ENCODE measurements at places on chromosomes 7 and 10. TPM values are rescaled to one million over a fixed set of nuclear protein-coding genes. Genes with fewer than 3 reads are reported as not detected.

- DNase-seq = no peak
These were observed 727 bp downstream of the ATRNL1 start for GRCh38 chr10:115093776-115094408.

Gene SH2D4B
- total RNA-seq = 0.13 TPM

GRCh38 chr10:115066528-115066927, 26.6 kb upstream of the ATRNL1 start:
- no peak for DNase-seq

- DNase-seq = no peak
These were observed 59.1 kb downstream of the HTR5A start for GRCh38 chr7:155129186-155129585.

- DNase-seq = no peak
These were observed 1.2 kb upstream of the DKK1 start for GRCh38 chr10:52312942-52313255.

Gene CYP2C19
- not detected for total RNA-seq

- no peak for DNase-seq
These were observed 363.9 kb downstream of the MALRD1 start for GRCh38 chr10:19412531-19412930.

Gene ATP6V0A4
- total RNA-seq = not detected

DNA sequence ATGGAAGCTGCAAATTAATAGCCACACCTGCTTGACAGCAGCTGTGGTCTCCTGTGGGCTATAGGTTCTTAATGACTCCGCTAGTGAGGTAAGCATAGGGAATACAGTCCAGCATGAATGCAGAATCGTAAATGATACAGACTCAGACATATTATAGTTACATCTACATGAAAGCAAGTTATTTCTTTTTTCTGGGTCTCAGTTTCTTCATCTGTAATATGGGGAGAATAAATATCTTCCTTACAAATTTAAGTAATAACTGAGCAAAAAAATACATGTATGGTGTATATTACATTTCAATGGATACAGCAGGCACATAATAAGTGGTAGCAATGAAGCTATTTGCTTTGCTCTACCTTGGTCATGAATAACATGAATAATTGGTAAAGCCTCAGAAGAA, 245.9 kb upstream of the RHOBTB1 start:
- no peak for DNase-seq

DNA sequence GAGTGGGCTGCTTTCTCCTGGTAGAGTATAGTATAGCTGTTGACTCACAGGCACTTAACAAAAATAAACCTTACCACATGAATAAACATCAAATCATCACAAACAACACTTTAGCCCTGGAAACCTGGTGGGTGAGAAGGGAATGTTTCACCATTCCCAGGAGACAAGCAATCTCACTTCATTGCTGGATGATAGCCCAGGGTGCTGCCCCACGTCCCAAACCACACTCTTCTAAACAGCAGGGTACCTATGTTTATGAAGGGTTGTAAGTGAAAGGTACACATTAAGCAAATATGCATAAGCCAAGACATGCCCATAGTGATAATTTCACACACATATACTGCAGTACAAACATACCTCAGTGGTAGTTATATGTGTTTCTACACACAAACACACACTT, 276.2 kb downstream of the FGFR2 start:
- DNase-seq = no peak

GRCh38 chr7:14773729-14774271, 128.8 kb downstream of the DGKB start:
- no peak for DNase-seq

GRCh38 chr7:151060416-151061212, 1.2 kb downstream of the SLC4A2 start:
- DNase-seq = no peak

- DNase-seq = no peak
These were observed 103.7 kb downstream of the RBM20 start for GRCh38 chr10:110747609-110748464.

DNA sequence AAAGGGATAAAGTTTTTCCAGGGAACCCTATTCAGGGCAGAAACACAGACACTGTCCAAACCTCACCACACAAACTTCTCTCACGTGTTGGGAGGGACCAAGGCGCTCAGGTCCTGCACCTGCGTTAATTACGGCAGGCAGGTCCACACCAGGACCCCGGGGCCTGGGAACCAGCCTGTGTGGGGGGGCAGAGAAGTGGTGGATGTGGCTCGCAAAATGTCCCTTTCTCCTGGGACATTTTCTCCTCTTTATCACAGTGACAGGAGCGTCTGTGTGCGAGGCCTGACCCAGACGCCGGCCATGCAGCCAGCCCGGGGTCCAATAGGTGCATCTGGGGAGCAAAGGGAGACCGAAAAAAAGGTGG, 73.4 kb upstream of the ZNF722 start:
- no peak for DNase-seq

Gene SAMD9L
- total RNA-seq = 53.3 TPM

DNA sequence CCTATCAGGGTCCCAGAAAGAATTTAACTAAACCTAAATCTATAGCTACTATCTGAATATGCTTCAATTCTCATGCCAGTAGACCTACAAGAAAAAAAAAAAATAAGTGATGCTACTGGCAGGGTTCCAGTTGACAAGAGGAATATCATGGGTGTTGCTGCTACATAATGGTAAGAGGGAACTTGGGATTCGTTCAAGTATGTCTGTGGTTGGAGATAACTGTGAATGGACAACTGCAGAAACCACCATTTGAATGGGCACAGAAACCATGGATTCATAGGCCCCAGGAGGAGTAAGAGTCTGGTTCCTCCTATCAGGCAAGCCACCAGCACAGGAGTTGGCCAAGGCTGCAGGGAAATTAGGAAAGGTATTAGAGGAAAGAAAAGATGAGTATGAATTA, 287.6 kb upstream of the HGF start:
- no peak for DNase-seq

DNA sequence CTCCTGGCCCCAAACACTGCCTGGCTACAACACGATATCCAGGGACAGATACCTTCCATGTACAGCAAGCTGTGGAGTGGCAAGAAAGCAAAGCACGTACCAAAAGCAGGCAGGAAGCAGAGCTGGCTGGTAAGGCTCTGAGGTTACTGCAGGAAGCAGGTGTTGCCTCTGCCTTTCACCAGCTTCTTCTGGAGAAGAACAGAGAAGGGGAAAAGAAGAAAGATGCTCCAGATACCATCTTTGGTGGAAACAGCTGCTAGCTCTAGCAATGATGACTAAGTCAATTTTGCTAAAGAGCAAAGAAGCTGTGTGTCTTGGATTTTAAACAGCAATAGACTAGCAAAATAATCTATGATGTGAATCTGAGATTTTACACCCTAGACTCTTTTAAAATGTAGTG, 34.9 kb upstream of the PRSS1 start:
- DNase-seq = no peak

GRCh38 chr10:89846281-89846630, 144.9 kb downstream of the KIF20B start:
- no peak for DNase-seq

Gene VIM
- total RNA-seq = 4,672 TPM

- no peak for DNase-seq
These were observed 41.0 kb upstream of the LAMB4 start for GRCh38 chr7:108171164-108171563.

DNA sequence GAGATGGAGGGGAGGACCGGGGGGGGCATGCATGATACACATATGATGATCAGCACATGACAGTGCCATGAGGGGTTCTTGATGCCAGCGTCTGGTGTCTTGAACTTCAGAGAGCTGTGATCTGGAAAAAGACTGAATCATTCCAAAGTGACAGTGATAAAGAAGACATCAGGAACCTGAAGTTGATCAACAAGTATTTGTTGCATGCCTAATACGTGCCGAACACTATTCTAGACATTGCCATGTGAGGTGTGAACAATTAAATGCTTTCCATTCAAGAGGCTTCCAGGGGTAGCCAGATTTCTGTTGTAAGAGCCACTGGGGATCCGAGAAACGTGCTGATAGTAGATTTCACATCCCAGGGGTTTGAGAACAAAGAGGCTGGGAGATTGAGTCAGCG, 6.2 kb downstream of the MCM10 start:
- no peak for DNase-seq

DNA sequence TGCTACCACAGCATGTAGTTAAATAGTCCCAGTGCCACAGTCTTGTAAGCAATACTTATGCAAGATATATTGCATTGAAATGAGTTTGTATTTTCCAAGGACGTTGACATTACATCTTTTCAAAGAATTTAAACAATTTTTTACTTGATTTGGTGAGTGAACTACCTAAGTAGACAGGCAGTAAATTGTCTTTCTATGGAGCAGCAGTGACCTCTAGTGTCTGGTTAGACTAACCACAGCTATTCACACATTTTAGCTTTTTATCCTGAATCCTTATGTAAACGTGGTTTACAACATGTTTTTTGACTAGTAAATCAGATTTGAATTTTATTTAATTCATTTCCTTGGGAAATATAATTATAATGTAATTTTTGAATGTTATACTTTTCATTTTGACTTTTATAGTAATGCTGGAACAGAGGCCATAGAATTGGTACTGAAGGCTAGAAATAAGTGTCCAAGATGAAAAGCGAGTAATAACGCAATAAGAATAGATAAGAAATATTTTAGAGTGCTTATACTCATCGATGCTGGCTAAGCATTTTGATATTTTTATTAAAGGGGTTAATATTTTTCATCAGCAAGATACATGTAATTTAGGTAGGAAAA, 5.6 kb downstream of the LRRTM3 start:
- DNase-seq = no peak

- no peak for DNase-seq
These were observed 458.8 kb upstream of the GHITM start for GRCh38 chr10:83680470-83680891.

DNA sequence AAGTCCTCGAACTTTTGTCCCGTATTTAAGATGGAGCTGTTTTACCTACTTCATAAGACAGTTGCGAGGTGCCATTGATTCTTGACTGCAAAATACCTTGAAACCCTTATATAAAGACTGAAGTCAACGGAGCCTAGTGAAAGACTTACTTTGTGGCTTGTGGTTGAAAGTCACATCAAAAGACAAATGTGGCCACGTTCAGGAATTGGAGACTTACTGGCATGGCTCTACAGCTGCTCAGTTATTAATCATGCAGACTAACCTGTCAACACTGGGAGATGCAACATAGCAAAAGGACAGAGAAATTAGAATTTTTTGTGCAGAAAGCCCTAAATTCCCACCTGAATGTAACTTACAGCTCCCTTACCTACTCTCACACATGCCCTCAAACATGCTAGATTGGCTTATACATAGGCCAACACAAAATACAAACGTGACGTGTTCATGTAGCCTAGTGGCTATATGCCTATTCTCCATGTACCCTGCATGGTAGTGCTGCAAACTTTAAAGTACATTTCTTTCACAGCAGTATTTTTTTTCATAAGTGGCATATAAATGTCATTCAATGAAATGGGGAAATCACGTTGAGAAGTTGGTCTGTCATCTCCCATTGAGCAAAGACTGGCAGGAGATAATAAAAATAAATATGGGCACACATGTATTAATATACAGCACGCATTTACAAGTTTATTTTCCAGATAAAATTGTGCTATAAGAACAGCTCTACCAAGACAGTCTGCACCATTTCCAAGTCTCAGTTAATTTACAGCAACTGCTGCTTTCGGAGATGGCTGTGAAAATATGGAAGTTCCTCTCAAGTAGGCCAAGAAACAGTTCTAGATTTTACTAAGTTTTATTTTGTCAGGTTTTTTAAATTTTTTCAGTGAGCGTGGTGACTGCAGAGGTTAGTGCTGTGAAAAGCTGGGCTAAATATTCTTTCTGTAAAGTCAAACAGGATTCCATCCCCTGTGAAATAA, 170.4 kb upstream of the C7orf33 start:
- DNase-seq = no peak

- DNase-seq = no peak
These were observed 2.2 kb downstream of the DLX6 start for GRCh38 chr7:97007583-97007861.

DNA sequence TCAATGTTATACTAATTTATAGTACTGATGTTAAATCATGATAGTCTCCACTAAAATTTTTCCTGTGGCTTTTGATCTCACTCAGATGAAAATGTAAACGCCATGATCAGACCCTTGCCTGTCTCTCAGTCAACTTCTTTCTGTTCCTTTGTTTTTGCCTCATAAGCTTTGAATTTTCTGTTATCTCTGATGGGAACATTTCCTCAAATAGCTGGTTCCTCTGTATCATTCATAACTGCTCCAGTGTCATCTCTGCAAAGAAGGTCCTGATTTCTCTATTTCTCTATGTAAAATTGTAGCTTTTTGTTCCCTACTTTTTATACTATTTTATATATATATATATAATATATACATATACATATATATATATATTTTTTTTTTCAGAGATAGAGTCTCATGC, 67.5 kb downstream of the GPR141 start:
- DNase-seq = no peak

DNA sequence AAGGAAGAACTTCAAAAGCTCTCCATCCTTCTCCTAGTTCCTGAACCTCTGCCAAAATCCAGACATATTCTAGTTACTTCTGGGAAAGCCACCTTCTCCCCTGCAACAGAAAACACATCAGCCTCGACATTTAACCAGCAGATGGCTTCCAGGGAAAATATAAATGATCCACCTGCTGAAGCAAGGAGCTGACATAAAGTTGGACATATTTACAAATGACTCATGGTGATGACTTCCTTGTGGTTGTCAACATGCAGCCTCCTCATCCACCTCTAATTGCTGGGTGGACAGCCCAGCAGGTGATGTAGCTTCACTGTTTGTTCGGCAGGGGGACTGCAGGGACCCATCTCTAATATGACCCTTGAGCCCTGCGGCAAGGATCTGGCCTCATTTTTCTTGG, 266.0 kb downstream of the C7orf25 start:
- no peak for DNase-seq

- DNase-seq = no peak
These were observed 135.9 kb upstream of the MBL2 start for GRCh38 chr10:52908478-52908877.

DNA sequence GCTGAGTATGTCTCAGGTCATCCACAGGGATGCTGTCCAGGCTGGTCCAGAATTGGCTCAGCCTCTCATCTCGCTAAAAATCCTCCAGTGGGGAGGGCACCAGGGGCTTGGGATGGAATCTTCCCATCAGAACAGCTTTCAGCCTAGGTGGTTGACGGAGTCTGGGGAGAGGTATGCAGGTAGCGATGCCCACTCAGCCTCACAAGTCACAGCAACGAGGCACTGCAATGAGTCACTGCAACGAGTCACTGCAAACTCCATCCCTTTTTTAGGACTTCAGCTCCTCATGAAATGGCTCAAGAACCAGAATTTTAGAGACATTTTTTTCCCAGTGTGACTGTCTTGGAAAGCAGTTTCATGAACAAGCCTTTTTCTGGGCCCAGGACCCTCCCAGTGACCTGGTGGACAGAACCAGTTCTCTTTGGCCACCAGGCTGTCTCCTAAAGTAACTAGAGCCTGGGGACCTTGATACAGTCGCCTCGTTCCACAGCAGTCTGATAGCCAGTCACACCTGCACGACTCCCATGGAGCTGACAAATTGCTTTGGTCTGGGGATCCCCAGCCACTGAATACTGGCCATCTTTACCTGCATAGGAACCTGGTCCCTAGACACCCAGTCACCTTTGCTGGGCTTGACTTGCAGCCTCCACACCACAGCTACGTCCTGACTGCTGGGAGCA, 41.3 kb upstream of the PPP2R2D start:
- DNase-seq = no peak

Gene AKR1D1
- not detected for total RNA-seq

Gene GJC3
- 0.63 TPM for total RNA-seq

GRCh38 chr7:134452991-134453473, 5.9 kb downstream of the AKR1B1 start:
- no peak for DNase-seq

Measured in omental fat pad (tissue), 4 donors.